CD4-positive, alpha-beta memory T cell (primary cell): ENCODE measurements at places on chromosomes 11 and 22.
A peak's percentile ranks its signal among the peaks of the same experiment; 100 is the strongest.

- DNase-seq = no peak
These were observed 12.6 kb downstream of the CHRM1 start for GRCh38 chr11:62908468-62909072.

- no peak for DNase-seq
These were observed 135.4 kb downstream of the OSBP2 start for GRCh38 chr22:30829901-30830550.

GRCh38 chr11:28472904-28473303 is 364.7 kb downstream of the METTL15 start:
- DNase-seq = no peak

DNA sequence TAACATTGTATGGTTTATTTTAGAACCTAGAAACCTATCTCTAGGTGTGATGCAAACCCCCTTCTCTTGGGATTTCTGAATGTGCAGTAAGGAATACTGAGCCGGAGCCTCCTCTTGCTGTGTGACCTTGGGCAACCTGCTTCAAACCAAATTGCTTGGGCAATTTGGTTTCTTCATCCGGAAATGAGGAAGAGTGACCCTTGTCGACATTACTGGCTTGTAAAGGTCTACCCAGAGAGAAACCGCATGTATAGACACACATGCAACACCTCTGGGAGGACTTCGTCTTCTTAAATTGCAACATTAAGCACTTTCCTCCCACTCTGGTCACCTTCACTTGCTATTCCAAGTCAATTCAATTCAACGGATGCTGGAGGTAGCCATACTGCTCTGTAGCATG is 19.6 kb upstream of the TP53I11 start:
- no peak for DNase-seq

- peak; percentile 69 for DNase-seq
These were observed 669 bp downstream of the CDC42EP2 start for GRCh38 chr11:65315204-65315865.

DNA sequence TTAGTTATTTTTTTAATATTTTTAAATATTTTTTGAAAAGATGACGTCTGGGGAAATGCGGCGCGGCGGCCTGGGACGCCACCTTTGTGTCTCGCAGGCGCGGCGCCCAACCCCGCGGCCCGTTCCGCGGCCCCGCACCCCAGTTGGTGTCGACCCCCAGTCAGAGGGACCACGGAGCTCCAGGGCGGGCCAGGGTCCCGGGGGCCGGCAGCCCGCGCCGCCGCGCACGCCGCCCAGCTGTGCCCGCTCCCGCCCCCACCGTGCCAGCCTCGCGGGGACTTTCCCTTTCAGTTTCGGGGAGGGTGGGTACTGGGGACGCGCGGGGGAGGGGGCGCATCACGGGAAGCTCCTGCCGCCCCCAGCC is 1.6 kb downstream of the CCND1 start:
- DNase-seq = peak; percentile 22

- DNase-seq = no peak
These were observed 19.2 kb downstream of the SELENOO start for GRCh38 chr22:50219800-50220602.

- DNase-seq = peak; percentile 42
These were observed 414 bp downstream of the JOSD1 start for GRCh38 chr22:38700270-38700788.
